ENCODE measurements at places on chromosomes 5 and 9.
A peak's percentile ranks its signal among the peaks of the same experiment; 100 is the strongest.

DNA sequence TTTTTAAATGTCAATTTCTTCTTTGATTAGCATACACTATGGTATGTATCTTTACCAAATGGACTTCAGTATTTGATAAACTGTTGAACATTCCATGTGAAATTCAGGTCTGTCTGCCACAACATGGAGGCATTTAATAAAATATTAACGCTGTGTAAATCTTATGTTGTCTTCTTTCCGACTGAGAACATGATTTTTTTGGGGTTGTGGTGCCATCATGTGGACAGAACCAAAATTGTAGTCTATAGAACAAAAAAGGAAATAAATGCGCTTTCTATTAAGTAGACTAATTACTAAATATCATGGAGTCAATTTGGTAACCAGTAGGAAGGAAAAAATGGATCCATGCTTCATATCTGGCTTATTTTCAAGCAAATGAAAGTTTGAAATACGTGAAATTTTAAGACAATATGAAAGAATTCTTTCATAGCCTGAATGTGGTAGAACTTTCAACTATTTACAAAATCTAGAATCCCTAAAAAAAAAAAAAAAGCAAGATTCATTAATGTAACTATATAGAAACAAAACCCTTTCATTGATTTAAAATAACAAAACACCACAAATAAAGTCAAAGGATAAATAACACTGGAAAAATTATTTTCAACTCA is 2.8 kb upstream of the PLK2 start:
- DNase-seq, result peak; percentile 62

DNA sequence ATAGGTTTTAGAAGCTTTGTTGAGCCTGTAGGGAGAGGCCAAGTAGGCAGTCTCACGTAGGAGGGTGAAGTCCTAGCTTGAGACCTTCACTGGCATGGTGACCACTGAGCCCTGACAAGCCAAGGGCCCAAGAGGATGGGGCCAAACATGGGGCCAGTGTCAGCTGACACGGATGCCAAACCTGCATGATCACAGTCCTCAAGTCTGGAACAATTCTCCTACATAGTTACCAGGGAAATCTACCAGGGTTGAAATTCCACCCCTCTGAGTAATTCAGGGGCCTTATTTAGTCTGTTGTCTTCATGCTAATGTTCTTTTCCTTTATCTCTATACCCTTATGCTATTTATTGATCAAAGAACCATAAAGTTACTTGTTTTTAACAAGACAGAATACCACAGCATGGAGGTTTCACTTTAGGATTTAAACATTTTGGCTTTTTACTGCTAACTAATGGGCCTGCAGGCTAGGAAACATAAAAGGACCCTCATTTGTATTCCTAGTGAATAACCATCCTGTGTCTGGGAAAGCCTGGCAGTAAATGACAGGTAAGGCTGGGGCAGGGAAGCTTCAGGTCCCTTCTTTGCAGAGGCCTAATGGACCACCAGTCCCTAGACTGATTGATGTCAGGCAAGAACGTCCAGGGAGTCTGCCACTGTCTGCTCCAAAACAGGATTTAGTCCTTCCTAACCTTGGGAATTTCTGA is 140.8 kb downstream of the FGF1 start:
- no peak for DNase-seq

GRCh38 chr5:178826216-178826615 is 33.5 kb upstream of the ZNF354B start:
- no peak for DNase-seq

DNA sequence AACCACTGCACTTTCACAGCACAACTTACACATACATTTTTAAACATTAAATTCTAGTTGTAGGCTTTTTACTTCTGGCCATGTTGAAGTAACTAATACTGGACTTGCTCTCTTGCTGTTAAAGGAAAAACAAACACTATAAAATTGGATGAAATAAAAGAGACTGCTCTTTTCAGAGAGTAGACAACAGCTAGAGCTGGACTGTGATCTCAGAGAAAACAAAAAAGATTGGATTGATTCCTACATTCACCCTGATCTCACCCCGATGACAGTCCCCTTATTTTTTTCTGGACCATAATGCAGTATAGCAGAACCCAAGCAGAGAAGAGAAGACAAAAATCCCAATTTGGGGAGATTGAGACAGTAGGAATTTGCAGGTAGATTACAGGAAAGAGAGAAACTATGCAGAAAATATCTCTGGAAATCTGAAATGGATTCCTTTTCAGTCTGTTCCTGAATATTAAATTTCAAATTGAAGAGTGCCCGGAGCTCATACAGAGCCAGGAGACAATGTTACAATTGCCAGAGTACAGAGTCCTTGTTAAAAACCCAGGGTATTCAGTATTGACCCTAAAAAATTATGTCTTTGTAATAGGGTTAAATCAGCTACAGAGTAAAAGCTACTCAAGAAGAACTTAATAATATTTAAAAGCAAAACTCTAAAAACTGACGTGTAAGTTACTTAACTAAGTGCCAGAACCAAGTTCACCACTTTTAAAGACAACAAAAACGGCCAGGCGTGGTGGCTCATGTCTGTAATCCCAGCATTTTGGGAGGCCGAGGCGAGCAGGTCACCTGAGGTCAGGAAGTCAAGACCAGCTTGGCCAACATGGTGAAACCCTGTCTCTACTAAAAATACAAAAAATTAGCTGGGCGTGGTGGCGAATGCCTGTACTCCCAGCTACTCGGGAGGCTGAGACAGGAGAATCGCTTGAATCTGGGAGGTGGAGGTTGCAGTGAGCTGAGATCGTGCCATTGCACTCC is 208.6 kb downstream of the MPDZ start:
- DNase-seq, result no peak

DNA sequence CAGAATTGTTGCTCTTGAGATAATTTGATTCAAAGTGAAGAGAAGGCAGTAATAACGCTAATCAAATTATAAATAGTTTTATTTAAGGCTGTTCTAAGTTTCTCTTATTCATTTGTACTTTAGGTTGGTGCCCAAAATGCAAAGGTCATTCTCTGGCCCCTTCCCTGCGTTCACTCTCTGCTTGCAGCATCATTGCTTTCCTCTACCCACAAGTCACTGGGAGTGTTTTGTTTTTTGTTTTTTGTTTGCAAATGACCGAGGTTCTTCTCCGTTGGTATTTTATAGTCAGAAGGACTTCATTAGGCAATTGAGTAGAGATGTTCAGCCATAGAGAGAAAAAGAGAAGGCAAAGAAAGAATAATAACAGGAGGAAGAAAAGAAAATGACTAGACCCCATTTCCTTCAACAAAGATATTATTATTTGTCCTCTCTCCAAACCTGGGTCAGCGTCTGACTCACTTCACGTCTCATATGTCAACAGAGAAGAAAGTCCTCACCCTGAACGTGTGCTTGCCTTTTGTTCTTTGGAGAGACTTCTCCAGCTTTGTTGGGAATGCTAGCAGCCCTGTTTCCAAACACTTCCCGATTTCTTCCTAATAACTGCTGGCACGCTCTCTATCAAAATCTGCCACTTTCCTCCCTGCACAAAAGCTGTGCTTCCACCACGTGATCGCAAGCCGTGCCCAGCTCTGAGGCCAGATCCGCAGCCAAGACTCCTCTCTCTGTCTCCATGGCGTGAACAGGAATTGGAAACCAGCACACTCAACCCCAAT is 119.8 kb downstream of the EBF1 start:
- no peak for DNase-seq

- no peak for DNase-seq
Measured at GRCh38 chr5:10611290-10611689, 47.4 kb downstream of the ANKRD33B start.

DNA sequence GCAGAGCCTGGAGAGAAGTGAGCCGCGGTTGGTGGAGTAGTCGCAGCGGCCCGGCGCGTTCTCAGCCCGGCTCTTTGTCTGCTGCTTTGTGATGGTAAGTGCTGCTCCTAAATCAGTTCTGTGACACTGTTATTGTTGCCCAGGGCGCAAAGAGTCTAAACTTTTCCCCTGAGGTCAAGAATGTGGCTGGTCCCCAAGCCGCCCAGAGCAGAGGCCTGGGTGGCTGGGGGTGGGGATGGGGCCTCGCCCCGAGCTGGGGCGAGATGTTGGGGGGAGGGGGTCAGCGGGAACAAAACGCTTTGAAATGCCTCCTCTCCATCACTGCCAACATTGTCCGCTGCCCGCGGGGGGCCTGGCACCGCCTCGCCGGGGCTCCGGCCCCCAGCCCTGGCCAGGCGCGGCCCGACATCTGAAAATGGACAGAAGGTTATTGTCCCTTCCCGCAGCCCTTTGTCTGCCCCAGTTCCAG is 11.7 kb upstream of the CERCAM start:
- no peak for DNase-seq

GRCh38 chr5:24225051-24225450 is 419.7 kb downstream of the CDH10 start:
- no peak for DNase-seq

- DNase-seq, result no peak
Measured at GRCh38 chr5:15020736-15021135, 149.2 kb upstream of the ANKH start.

DNA sequence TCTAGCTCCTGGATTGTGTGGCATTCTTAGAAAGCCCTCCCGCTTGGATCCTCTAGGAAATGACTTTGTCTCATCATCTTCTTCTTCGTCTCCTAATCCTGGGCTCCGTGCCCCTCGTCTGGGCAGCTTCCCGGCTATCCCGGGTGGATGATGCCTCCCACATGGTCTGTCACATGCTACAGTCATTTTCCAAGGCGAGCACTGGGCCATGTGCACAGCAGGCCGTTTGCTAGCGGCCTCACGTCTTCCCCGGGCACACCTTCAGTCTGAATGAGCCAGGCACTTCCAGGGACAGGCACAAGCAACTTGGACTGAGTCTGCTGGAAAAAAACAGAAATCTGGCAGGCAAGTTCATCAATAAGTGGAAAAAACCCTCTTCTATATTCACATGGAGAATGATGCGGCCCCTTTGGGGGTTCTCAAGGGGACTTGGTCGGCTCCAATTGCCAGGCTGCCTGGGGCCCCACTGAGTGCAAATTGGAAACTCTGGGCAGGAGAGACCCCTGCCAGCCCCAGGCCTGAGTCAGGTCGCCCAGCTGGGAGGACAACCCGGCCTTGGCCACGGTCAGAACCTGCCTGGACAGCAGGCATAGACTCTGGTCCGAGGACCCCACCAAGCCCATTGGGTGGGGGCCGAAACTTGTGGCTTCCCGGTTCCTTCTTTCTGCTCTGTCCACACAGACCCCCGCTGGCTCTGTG is 11.1 kb upstream of the WNK2 start:
- DNase-seq, result no peak

GRCh38 chr5:4027088-4027734 is 431.6 kb downstream of the IRX1 start:
- no peak for DNase-seq

All from left renal cortex interstitium (tissue), 4 donors.